ENCODE measurements at places on chromosomes 2 and 18. TPM values are rescaled to one million over a fixed set of nuclear protein-coding genes. Genes with fewer than 3 reads are reported as not detected.

GATA6 gene
- total RNA-seq: 14.6 TPM

IER3IP1 gene
- 16.4 TPM for total RNA-seq

TNFRSF11A gene
- 11.1 TPM for total RNA-seq

PDE1A gene
- 0.83 TPM for total RNA-seq

PRR30 gene
- total RNA-seq: not detected

SPP2 gene
- total RNA-seq: not detected

RGPD3 gene
- not detected for total RNA-seq

CCDC141 gene
- not detected for total RNA-seq

BOLL gene
- total RNA-seq: not detected

IL1RL2 gene
- 0.21 TPM for total RNA-seq

GALNT13 gene
- total RNA-seq: not detected

PLA2R1 gene
- total RNA-seq: 14.4 TPM

AGXT gene
- total RNA-seq: not detected

DNAH7 gene
- total RNA-seq: 0.05 TPM

MARCHF4 gene
- 21.5 TPM for total RNA-seq

SCLY gene
- total RNA-seq: 28.6 TPM

ACMSD gene
- total RNA-seq: not detected

CAPN13 gene
- not detected for total RNA-seq

SLC39A10 gene
- 47.4 TPM for total RNA-seq

HTR2B gene
- 0.55 TPM for total RNA-seq

SERPINB12 gene
- not detected for total RNA-seq

Data from endothelial cell of umbilical vein (primary cell).